ENCODE measurements at places on chromosomes 12 and 14. TPM values are rescaled to one million over a fixed set of nuclear protein-coding genes. Genes with fewer than 3 reads are reported as not detected.

The PRH2 gene
- not detected for total RNA-seq

The PGF gene
- total RNA-seq: 0.24 TPM

The LHX5 gene
- total RNA-seq: not detected

The TM7SF3 gene
- 44.0 TPM for total RNA-seq

The MYO1H gene
- total RNA-seq: not detected

The EFS gene
- not detected for total RNA-seq

The SRSF5 gene
- total RNA-seq: 319 TPM

The PTPN6 gene
- 355 TPM for total RNA-seq

The AVPR1A gene
- total RNA-seq: not detected

The ZDHHC22 gene
- not detected for total RNA-seq

The PPP1R12A gene
- 78.9 TPM for total RNA-seq

The NEDD8 gene
- total RNA-seq: 188 TPM
